Activated T-helper 1 cell treated with Interleukin-2 at 50 U/mL for 16 hours (primary cell): ENCODE measurements at places on chromosomes 6 and 20.
A peak's percentile ranks its signal among the peaks of the same experiment; 100 is the strongest.

GRCh38 chr6:82430611-82431010, 67.0 kb downstream of the TPBG start:
- no peak for DNase-seq

- DNase-seq: no peak
Observed at GRCh38 chr6:26044140-26045064, 42.8 kb upstream of the HFE start.

GRCh38 chr6:47483853-47484546, 6.4 kb downstream of the CD2AP start:
- no peak for DNase-seq

DNA sequence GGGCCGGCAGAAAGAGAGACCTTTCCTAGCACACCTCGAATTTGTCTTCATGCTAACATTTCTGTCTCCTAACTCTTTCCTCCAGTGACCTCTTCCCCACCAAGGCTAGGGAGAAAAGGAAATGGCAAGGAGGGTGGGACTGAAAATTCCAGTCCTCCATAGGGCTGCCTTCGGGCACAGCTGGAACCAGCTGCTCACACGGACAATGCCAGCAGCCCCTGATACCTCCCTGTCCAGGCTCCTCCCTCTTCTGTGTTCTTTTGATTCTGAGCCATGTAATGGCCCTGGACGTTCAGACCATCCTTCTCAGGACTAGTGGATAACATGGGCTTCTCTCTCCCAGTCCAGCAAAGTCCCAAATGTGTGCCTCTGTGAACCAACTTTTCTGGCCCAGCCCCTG, 29.1 kb upstream of the PHACTR3 start:
- DNase-seq: no peak

- no peak for DNase-seq
Observed at GRCh38 chr6:168128631-168129291, 49.7 kb upstream of the FRMD1 start.

DNA sequence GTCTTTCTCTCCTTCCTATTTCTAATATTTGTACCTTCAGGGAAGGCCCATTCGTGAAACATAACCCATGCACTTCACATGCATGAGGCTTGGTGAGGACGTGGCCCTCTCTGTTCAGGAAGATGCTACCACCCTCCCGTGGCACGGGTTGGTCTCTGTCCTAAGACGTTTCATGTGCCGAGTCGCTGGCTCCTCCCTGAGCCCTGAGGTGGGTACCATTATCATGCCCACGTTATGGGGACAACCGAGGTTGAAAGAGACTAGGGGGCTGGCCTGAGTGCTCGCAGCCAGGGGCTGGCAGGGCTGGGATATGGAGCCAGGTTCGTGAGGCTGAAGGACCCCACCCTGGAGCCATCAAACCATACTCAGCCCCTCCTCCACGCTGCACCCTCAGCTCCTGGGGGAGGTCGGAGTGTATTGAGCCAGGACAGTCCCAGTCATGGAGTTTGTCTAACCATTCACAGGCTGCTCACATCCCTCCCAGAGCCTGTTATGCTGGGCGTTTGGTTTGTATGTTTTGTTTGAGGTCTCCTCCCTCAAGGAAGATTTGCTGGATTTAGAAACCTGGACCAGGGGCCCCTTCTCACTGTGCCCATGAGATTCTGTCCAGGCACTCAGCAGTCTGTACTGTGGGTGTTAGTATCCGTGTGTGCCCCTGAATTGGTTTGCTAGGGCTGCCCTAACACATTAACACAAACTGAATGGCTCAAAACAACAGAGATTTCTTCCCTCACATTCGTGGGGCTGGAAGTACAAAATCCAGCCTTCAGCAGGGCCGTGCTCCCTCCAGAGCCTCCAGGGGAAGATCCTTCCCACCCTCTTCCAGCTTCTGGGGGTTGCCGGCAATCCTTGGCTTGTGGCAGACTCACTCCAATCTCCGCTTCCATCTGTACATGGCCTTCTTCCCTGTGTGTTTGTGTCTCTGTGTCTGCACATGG, 88.3 kb downstream of the ANKRD60 start:
- no peak for DNase-seq

DNA sequence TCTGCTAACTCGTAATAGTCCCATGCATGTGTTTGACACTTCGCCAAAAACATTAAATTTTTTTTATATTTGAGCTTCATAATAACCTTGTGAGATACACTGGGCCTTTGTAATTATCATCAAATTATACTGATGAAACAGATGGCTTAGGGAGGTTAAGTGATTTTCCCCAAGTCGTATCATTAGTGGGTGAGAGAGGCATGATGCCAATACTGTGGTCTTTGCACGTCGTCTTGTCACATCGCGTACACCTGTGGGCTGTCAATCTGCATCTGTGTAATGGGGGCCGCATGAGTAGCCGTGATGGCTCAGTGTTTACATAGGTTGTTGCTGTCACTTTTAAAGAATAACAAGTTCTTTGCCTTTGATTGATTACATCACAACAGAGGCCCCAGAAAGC, 1.7 kb downstream of the PRL start:
- DNase-seq: no peak

- DNase-seq: no peak
Observed at GRCh38 chr20:584161-584970, 25.7 kb downstream of the TCF15 start.

DNA sequence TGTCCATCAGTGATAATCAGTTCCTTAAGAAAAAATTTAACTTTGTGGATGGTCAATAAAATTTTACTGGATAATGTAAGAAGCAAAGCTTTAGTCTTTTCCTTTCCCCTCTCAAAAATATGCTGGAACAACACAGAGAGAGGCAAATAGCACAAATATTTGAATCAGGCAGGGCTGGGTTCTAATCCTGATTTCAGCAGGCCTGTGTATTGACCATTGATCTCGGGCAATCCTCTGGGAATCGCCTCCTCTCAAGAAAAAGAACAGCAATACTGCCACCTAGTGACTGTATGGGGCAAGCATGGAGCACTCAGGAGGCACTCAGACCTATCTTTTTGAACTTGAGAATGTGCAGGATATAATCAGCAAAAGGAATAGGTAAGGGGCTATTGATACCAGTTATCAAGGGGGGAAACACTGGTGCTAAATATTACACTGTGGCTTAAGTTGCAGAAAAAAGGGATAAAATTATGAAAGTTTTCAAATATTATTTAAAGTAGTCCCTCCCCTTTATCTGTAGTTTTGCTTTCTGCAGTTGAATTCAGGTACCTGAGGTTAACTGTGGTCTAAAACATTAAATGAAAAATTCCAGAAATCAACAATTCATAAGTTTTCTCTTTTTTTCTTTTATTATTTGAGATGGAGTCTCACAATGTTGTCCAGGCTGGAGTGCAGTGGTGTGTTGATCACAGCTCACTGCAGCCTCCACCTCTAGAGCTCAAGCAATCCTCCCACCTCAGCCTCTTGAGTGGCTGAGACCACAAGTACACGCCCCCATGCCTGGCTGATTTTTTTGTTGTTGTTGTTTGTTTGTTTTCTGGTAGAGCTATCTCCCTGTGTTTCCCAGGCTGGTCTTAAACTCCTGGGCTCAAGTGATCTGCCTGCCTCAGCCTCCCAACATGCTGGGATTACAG, 91.8 kb upstream of the NHSL1 start:
- DNase-seq: no peak

DNA sequence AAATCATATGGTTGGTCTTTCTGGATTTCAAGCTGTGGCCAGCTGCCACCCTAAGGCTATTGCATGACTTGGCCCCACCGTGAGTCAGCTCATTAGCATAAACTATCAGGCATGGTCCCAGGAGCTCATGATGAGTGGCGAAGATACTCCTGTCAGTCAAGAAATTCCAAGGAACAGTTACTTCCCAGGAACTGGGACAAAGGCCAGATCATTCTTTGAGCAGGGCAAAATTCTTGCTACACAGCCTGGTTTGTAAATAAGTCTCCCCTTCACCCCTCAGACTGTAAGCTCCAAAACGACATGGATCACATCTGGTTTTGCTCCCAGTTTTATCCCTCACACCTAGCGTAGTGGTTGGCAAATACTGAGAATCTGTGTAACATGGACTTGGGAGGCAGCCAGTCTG, 33.0 kb upstream of the KIAA1586 start:
- no peak for DNase-seq

DNA sequence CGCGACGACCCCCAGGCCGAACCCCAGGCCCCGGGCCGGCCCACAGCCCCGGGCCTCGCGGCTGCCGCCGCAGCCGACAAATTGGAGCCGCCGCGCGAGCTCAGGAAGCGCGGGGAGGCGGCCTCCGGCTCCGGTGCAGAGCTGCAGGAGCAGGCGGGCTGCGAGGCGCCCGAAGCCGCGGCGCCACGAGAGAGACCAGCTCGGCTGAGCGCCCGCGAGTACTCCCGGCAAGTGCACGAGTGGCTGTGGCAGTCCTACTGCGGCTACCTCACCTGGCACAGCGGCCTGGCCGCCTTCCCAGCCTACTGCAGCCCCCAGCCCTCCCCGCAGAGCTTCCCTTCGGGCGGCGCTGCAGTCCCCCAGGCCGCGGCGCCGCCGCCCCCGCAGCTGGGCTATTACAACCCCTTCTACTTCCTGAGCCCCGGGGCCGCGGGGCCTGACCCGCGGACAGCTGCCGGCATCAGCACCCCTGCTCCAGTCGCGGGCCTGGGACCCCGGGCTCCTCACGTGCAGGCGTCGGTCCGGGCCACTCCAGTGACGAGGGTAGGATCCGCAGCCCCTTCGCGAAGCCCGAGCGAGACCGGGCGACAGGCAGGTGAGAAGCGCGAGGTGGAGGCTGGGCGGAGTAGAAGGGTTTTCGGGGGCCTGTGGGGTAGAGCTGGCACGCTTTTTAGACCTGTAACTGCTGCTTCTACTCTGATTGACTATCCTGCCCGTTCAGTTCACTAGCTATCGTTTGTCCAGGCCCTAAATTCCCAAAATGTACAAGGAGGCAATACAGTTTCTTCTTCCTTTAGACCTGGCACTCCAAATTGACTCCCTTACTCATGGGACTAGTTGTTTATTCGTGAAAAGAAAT, 654 bp downstream of the FAM8A1 start:
- peak; percentile 39 for DNase-seq

DNA sequence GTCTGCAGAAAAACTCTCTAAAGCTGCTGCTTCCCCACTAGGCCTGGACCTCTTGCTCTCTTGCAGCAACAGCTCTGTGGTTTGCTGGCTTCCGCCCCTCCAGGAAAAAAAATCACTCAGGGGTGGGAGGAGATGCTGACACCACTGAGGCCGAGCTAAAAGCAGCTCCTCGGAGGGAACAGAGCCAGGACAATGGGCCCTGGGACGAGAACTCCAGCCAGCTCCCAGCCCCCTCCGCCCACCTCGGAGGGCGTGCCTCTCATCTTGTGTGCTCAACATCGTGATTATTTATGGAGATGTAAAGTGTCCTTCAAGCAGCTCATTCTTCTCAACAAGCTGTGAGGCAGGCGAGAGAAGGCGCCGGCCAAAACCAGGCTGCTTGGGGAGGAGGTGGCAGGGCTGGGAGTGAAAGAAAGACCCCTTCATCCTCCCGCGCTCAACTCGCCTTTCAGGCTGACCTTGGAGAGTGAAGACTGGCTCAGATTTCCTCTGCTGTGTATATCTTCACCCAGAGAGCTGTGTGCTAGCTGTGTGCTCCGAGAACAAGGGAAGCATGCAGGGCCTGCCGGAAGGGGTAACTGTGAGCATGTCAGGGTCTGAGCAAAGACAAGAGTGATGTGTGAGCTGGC, 53.5 kb upstream of the LRFN2 start:
- no peak for DNase-seq

GRCh38 chr6:123747515-123747914, 56.1 kb upstream of the NKAIN2 start:
- no peak for DNase-seq

- DNase-seq: no peak
Observed at GRCh38 chr6:79441192-79441591, 96.0 kb downstream of the LCA5 start.

DNA sequence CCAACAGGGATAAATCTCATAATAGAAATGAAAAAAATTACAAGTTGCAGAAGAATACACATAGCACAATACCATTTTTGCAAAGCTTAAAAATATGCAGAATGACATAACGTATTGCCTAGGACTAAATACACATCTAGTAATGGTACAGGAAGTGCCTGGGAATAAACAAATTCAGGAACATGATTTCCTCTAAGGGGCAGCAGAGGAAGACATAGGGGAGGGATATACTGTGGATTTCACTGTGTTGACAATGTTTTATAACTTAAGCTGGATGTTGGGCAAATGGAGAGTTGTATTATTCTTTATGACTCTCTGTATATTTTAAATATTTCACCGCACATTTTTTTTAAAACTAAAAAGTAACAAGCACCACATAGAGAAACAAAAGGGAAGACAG, 5.6 kb upstream of the GLO1 start:
- DNase-seq: no peak

DNA sequence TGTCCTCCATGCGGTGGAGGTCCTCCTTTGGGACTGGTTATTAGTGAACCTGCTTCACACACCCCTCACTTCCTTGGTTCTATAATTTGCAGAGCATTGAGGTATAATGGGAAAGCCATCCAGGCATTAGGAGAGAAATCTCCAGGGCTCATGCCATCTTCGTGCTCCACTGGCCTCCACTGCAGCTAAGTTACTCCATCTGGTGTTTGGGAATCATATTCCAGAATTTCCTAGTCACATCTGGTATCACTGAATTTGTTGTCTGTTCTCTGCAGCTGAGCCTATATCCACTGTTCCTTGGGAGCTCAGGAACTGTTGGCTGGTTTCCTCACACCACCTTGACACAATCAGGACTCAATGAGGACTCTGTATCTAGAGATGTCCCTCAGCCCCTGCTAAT, 173.0 kb upstream of the TSHZ2 start:
- DNase-seq: no peak

DNA sequence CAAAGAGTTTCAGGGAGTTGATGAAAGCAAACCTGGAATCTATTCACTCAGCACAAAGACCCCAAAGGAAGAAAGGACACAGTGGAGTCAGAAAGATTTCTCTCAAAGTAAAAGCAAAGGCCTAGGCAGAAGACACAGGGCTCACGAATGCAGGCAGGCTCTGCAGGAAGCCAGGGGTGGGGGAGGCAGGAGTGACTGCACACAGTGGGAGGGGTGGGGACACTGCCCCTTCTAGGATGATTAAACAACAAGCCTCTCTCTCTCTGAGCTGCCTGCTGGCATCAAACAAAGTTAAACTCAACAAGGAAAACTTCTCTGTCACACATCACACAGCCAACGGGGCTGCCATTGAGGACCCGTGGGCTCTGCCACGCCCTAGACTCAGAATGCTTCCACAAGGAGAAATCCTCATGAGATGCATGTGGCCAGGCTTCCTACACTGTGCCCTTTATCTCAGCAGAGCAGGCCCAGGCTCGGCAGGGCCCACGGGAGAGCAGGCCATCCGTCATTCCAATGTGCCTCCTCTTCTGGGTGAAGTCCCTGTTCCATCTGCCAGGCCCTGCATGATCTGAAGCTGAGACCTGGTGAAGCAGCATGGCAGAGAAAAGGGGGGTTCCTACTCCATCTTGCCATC, 70.1 kb downstream of the RAMACL start:
- DNase-seq: no peak

DNA sequence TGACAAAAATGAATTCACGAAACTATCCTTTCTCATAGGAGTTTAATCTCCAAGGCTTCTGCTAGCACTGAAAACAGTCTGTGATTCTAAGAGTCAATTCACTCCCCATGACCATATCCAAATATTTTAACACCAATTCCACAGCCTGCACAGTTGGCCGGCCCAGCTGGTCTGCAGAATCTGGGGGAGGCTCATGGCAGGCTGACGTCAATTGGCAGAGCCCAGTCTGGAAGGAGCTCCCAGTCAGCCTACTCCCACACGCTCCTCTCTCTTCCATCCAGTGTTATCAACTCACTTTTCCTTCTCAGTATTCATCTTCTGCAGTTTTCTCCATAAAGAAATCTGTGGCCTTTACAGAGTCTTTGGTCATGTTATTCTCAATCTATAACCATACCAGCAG, 111.0 kb downstream of the TBXT start:
- no peak for DNase-seq
